Activated CD4-positive, alpha-beta T cell treated with anti-CD3 and anti-CD28 coated beads, Interleukin-2, amount 10 ng/mL, durations not matched to agents 24 days and 14 days (primary cell): ENCODE measurements at places on chromosomes 6 and 20.

GRCh38 chr6:166514196-166514595 lies 72.3 kb downstream of the RAMACL start:
- no peak for DNase-seq
- H3K4me3 ChIP-seq = no peak overlapping the region
- H3K27me3 ChIP-seq = no peaks in the 10 kb centered on the region
- H3K27ac ChIP-seq = no peak overlapping the region

GRCh38 chr6:157236040-157236725 lies 87.1 kb downstream of the TMEM242 start:
- peak; percentile 66 for DNase-seq
- H3K36me3 ChIP-seq = peaks cover 3% of the 10 kb centered on the region
- peak overlapping the region; percentile 99 for H3K4me3 ChIP-seq
- H3K4me1 ChIP-seq = peaks cover 22% of the 10 kb centered on the region

DNA sequence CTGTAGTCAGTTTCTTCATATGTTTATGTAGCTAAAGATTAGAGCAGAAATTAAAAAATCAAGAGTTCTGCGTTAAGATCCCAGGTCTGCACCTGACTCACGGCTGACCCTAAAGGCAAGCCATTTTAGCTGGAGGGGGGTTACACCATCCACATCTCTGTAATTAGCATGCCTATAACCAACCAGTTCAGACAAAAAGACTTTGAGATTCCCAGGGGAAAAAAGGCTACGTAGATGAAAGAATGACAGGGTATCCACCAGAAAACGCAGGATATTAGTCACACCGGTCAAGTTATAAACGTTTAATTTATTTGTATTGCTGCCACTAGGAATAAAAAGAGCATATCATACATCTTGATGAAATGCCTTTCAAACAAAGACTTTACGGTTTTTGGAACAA lies 299.1 kb downstream of the FOXC1 start:
- no peaks in the 10 kb centered on the region for H3K27me3 ChIP-seq
- H3K27ac ChIP-seq = no peak overlapping the region
- DNase-seq = no peak
- peaks cover 2% of the 10 kb centered on the region for H3K36me3 ChIP-seq
- H3K4me1 ChIP-seq = no peaks in the 10 kb centered on the region

DNA sequence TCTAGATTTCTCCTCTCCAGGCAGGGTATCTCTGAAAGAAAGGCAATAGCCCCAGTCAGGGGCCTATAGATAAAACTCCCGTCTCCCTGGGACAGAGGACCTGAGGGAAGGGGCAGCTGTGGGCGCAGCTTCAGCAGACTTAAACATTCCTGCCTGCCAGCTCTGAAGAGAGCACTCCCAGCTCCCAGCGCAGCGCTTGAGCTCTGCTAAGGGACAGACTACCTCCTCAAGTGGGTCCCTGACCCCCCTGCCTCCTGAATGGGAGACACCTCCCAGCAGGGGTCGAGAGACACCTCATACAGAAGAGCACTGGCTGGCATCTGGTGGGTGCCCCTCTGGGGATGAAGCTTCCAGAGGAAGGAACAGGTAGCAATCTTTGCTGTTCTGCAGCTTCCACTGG lies 556.9 kb downstream of the EPM2A start:
- no peak for DNase-seq
- no peaks in the 10 kb centered on the region for H3K36me3 ChIP-seq
- H3K4me1 ChIP-seq = no peaks in the 10 kb centered on the region
- no peak overlapping the region for H3K27ac ChIP-seq
- H3K27me3 ChIP-seq = no peaks in the 10 kb centered on the region
- no peak overlapping the region for H3K4me3 ChIP-seq

DNA sequence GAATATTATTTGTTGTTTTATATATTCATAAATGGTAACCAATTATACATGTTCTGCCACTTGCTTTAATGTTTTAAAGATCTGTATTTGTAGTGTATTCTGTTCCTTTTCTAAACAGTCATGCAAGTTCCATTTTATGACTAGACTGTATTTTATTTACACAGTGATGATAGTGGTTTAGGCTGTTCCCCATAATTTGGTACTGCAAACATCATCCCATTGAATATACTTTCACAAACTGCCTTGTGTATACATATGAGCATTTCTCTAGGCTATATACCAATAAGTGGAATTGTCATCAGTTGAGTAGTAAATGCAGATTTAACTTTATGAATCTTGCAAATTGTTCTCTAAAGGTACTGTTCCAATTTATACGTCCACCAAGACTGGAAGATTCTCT lies 738.0 kb downstream of the EPHA7 start:
- no peaks in the 10 kb centered on the region for H3K36me3 ChIP-seq
- no peak overlapping the region for H3K27ac ChIP-seq
- H3K27me3 ChIP-seq = no peaks in the 10 kb centered on the region
- H3K4me1 ChIP-seq = no peaks in the 10 kb centered on the region

- H3K27ac ChIP-seq = no peak within 1 kb of the TSS
- peaks cover 52% of the 10 kb centered on the region for H3K27me3 ChIP-seq
- DNase-seq = peak; percentile 84
- peaks cover 8% of the 10 kb centered on the region for H3K4me1 ChIP-seq
Observed at GRCh38 chr20:3239026-3239866, at the start of gene SLC4A11. TSS of gene SLC4A11 (minus strand) at chr20:3239190. CDS start at chr20:3239137, 53 bp downstream.

DNA sequence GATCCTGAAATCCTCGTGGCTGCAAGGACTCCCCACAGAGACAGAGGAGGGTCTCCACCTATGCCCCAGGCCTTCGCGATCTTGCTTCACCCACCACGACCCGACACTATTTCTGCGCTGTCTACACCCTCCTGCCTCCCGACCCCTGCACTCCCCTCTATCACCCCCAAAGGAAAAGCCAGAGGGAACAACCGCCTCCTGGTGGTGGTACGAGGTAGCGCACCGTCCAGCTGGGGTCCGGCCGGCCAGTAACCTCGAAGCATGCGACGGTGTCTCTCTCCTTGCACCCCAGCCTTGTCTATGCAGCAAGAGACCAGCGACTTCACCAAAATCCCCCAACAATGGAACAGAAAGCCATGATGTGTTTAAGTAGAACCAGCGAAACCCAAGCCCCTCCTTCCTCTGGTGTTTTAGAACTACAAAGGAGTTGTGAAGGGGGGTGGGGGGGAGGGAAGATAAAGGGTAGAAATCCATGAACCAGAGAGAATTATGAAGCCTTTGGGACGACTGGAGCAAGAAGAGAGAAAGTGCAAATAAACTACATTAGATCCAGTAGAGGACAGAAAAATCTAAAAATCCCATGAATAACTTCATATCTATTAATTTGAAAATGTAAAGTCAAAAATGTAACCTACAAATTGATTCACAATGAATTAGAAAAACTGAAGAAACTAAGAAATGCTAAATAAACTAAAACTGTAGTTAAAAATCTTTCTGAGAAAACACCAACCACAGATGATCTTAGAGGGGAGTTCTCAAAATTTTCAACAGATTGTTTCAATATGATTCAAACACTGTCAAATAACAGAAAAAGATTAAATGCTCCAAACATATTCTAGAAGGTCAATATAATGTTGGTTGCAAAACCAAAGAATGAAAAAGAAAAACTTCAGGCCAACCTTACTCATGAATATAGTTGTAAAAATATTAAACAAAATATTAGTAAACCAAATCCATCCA lies 168.0 kb downstream of the CDK19 start:
- no peak for DNase-seq
- H3K27me3 ChIP-seq = no peaks in the 10 kb centered on the region
- no peak overlapping the region for H3K4me3 ChIP-seq
- peaks cover 12% of the 10 kb centered on the region for H3K36me3 ChIP-seq
- H3K27ac ChIP-seq = peak overlapping the region; percentile 65

DNA sequence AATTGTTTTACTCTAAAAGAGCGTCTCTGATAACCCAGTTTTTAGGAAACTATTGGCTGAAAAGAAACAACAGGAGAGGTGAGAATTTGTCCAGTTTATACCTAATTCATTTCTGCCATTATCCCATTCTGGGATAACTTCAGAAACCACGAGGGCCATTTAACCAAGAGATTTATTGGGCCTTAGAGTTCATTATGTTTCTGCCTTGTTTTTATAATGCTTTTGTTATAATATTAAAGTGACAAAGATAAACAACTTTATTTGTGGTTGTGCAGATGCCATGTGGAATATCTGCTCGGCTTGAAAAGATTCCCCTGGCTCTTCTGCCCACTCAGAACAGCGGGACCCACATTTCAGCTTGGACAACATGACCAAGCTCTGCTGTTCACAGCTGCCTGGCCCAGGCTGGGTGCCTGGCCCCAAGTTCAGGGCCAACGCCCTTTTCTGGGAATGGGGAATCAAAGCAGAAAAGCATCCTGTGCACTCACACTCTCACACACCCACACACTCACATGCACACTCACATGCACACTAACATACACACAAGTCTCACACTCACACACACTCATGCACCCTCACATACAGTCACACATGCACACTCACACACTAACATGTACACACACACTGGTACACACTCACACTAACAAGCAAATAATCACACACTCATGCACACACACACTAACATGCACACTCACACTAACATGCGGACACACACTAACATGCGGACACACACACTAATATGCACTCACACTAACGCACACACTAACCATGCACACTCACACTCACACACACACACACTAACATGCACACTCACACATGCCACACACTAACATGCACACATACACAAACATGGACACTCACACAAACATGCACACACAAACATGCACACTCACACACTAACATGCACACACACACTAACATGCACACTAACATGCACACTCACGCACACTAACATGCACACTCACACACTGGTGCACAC lies 86.7 kb upstream of the NEDD9 start:
- no peak for DNase-seq
- H3K27ac ChIP-seq = peak overlapping the region; percentile 81
- H3K4me3 ChIP-seq = peak overlapping the region; percentile 3
- H3K36me3 ChIP-seq = peaks cover 54% of the 10 kb centered on the region
- H3K4me1 ChIP-seq = peaks cover 62% of the 10 kb centered on the region

GRCh38 chr20:41133709-41134361 lies 3.5 kb upstream of the PLCG1 start:
- DNase-seq = peak; percentile 84
- peaks cover 40% of the 10 kb centered on the region for H3K4me1 ChIP-seq
- peak overlapping the region; percentile 77 for H3K27ac ChIP-seq

GRCh38 chr6:50653253-50653652 lies 60.1 kb upstream of the TFAP2D start:
- no peaks in the 10 kb centered on the region for H3K27me3 ChIP-seq
- no peak overlapping the region for H3K4me3 ChIP-seq
- H3K27ac ChIP-seq = no peak overlapping the region
- H3K36me3 ChIP-seq = no peaks in the 10 kb centered on the region

- H3K4me3 ChIP-seq = peak overlapping the region; percentile 16
- H3K4me1 ChIP-seq = peaks cover 29% of the 10 kb centered on the region
- DNase-seq = peak; percentile 71
- no peaks in the 10 kb centered on the region for H3K27me3 ChIP-seq
- H3K27ac ChIP-seq = peak overlapping the region; percentile 34
Observed at GRCh38 chr6:159008656-159009288, 8.8 kb upstream of the RSPH3 start.

DNA sequence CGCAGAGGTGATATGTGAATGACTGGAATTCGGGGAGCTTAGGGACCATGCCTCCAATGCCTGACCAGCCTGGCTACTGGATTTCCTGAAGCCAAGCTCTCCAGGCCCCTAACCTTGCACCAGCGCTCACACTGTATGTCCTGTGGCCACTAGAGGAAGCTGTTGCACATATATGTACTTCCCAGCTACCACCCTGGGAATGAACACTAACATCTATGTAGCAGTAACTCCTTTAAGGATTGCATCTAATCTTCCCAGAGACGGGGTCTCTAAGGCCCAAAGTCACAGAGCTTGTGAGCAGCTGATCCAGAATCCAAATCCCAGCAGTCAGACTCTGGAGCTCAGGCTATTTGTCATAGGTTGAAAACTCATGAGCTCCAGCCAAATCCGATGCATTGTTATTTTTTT lies 20.4 kb upstream of the BPIFB1 start:
- DNase-seq = no peak
- H3K36me3 ChIP-seq = no peaks in the 10 kb centered on the region
- peaks cover 16% of the 10 kb centered on the region for H3K27me3 ChIP-seq
- H3K27ac ChIP-seq = no peak overlapping the region
